ENCODE measurements at places on chromosomes 5 and 9. TPM values are rescaled to one million over a fixed set of nuclear protein-coding genes. Genes with fewer than 3 reads are reported as not detected.

DNA sequence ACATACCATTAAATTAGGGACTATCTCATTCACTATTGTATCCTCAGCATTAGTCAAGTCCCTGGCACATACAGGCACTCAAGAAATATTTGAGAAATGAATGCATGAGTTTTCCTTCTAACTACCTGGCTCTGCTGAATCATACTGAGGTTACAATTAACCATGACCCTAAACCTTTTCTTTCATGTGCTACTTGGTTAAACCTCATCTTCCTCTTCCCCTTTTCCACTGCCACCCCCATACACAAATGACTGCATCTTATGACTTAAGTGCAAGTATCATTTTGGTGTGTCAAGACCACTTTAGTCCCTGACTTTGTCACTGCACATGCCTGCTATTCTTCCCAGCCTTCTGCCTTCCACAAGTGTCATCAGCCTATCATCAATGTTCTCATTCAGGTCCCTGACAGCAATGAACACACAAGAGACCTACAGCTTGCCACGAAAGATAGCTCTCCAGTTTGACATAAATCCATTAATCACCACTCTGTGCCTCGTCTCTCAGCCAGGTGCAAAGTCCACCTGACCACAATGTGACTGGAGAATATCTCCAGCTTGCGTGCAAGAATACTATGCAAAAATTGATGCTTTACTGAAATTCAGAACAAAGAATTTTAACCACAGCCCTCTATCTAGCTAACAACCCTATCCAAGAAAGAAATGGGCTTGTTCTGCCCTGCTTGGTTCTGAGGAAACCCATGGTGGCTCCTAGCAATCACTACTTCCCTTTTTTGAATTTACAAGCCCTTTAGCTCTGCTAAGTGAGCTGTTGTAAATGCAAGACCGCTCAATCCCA lies 74.5 kb downstream of the MAPKAP1 start:
- DNase-seq, result no peak

DNA sequence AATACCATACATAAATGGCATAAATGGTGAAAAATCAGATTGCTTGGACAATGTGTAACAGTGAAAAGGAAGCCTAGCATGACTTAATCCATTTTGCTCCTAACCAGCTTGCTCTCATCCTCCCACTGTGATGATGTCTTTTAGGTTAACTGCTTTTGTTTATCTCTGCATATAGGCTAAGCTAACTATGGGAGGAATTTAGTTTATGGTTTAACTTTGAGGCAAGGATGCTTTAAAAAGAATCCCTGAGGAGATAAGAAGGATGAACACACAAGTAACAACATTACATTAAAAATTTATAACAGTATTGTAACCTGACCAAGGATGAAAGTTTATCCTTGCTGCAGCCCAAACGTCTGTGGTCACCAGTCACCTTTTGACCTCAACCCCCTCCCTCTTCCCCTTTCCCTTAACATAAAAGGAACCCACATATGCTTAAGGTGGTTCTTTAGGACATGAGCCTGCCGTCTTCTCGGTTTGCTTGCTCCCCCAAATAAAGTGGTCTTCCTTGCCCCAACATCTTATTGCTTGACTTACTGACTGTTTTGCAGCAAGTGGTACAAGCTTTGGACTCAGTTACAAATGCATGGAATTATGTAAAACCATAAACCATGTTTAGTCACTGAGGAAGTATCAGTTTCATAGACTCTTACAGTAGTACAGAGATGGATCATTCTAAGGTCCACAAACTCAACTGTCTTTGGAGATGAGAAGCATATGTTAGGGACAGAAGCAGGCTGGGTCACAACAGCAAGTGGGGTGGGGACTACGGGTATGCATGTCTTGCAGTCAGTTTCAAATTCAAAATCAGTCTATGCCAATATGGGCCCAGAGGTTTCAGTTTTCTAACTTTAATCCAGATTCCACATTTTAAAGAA lies 31.3 kb downstream of the AGXT2 start:
- no peak for DNase-seq

GRCh38 chr5:58683567-58683966 lies 100.7 kb downstream of the RAB3C start:
- DNase-seq, result no peak

GRCh38 chr9:35967042-35967441 lies 9.1 kb upstream of the OR2S2 start:
- DNase-seq, result no peak

The PRDM9 gene
- total RNA-seq, result not detected

DNA sequence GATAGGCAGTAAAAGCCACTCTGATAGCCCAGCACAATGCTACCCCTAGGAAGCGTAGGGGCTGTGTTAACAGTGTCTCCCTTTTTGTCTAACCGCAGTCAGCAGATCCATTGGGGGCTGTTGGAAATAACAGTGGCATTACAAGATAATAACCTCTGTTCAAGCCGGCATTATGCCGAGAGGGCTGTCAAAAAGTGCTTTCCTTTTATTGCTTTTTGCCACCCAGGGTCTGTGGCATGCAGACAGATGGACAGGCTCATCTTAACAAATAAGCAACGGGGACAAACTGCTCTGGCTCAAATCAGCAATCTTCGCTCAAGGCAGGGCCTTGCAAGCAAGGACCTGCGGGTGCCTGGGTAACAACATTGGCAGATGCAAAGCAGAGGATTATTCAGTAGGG lies 123.3 kb downstream of the TLR4 start:
- no peak for DNase-seq

DNA sequence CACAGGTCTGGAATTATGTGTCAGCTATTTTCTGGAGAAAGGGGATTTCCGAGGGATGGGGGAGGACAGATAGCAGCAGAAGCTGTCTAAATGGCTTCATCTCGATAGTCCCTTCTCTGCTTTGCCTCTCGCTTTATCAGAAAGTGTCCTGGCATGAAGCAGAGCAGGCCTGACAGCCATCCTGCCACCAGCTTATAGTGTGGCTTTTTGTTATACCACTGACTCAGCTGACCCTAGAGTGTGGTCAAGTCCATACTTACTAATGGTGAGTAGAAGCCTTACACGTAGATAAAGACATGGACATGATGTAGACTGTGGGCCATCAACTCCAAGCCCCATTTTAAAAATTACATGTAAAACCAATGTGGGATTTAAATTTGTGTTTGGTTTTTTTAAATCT lies 50.0 kb downstream of the RCL1 start:
- DNase-seq, result no peak

DNA sequence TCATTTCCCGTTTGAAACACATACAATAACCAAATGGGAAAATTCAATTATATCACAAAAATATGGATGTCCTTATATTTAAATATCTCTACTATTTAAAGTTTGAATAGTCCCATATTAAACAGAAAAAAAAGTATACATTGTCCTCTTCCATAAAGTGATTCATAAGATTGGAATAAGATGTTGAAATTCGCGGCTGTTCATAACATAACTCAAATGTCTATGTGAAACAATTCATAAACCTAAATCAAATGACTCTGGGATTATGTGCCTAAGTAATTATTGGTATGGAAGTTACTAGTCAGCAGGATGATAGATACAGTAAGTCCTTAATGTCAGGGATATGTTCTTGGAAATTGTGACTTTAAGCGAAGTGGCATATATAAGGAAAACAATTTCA lies 3.9 kb upstream of the EFNA5 start:
- no peak for DNase-seq

GRCh38 chr5:67576112-67576511 lies 379.5 kb upstream of the CD180 start:
- no peak for DNase-seq

The C5orf58 gene
- 0.79 TPM for total RNA-seq

DNA sequence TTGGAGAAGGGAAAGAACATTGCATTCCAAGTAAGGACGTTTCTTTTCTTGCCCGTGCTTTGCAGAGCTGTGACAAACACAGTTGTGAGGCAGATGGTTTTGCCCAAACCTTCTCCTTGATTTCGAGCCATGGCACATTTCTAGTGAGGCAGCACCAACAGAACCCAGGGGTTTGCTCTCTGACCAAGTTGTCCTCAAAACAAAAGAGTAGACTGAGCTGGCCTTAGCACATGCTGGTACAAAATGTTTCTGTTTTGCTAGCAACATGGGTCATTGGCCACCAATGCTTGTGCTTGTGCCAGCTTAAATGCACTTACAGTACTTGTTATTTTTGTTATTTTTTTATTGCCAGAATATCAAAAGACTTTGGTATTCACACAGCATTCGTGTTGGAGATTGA lies 328.8 kb downstream of the GADD45G start:
- DNase-seq, result no peak
